ENCODE measurements at places on chromosomes 6 and 20.

- DNase-seq = no peak
Observed at GRCh38 chr6:6482256-6482655, 106.3 kb upstream of the LY86 start.

GRCh38 chr20:22974354-22974753 lies 60.8 kb upstream of the SSTR4 start:
- no peak for DNase-seq

GRCh38 chr6:146950351-146950835 lies 253.8 kb upstream of the STXBP5 start:
- no peak for DNase-seq

- DNase-seq = no peak
Observed at GRCh38 chr20:50801747-50802125, 6.9 kb downstream of the BCAS4 start.

DNA sequence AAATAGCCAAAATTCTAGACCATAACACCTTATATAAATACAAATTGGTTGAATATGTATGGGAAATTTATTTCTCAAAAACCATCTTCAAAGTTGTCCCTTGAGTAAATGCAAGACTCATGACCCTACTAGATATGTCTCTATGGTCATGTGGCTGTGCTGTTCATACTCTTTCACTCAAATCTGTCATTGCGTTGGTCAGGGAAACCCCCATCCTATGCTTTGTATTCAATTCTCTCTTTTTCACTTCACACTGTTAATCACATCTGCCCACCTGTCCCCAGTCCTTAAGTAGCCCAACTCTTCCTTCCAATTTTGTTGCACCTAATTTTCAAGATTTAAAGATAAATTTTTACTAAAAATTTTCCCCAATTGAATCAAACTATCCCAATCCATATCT lies 51.0 kb downstream of the RPS12 start:
- DNase-seq = no peak

DNA sequence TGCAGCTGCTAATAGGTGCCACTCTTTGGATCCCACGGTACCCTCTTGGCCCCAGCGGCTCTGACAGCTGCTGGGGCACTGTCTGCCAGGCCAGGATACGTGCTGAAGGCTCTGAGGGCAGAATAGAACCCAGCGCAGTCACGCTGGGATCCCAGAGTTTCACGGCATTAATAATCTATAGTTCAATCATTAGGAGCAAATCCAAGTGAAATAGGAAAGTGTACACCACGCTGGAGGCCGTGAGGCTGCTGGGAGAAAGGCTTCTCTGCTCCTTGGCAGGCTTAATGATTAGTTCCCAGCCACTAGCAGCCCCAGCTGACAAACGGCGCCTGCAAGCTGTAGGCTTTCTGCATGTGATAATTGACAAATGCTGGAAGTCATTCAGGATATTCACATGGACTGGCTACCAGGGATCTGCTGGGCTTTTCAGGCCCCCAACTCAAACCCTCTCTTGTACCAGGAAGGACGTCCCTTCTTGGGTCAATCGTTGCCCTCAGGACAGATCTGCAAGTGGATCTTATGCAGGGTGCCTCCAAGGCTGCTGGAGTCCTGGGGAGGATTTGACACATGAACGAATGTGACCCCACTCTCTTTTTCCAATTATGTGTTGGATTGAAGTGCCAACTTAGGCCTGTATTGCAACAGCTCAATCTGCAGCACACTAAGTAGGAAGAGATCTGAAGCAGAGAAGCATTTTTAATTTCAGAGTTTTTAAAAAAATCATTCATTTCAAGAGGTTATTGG lies 50.1 kb upstream of the INSM1 start:
- no peak for DNase-seq

DNA sequence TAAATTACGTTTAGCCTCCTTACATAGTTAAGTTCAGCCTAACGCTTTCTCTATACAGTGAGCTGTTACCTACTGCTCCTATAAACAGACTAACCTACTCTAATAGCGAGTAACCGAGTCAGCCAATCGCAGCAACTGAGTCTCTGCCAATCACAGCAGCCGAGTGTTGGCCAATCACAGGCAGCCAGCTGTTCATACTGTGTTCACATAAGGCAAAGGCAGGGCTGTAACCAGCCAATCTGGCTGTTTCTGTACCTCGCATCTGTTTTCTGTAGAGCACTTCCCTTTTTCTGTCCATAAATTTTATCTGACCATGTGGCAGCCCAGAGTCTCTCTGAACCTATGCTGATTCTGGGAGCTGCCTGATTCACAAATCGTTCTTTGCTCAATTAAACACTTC lies 263.9 kb upstream of the JARID2 start:
- no peak for DNase-seq

DNA sequence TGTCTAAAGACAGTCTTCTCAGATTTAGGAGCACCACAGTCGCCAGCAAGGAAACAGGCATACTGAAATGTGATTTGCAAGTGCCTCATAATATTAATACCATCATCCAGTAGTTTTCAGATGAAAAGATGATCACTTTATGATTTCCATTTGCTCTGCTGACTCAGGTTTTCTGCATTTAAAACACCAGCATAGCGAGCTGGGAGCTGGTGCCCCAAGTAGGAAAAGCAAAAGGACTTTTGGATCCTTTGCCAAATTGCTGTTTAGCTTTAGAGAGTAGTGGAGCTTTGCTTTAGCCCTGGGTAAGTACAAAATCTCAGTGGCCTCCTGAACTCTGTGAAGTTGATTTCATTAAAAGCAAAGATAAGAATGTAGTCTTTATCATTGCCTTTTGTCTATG lies 78.5 kb downstream of the JAG1 start:
- no peak for DNase-seq

- no peak for DNase-seq
Observed at GRCh38 chr6:78916411-78916810, 49.1 kb downstream of the IRAK1BP1 start.

DNA sequence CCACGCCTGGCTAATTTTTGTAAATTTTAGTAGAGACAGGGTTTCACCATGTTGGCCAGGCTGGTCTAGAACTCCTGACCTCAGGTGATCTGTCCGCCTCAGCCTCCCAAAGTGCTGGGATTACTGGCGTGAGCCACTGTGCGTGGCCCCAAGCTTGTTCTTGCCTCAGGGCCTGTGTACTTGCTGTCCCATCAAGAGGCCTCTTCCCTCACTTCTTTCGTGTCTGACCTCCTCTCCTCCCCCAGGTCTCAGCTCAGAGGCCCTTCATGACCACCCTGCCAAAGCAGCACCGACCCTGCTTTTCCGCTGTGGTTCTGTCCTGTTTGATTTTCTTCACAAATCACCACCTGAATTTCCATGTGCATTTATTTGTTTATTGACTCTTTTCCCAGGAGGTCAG lies 10.5 kb upstream of the UBE2V1 start:
- no peak for DNase-seq

- DNase-seq = no peak
Observed at GRCh38 chr6:97129106-97129505, 153.9 kb downstream of the MMS22L start.

DNA sequence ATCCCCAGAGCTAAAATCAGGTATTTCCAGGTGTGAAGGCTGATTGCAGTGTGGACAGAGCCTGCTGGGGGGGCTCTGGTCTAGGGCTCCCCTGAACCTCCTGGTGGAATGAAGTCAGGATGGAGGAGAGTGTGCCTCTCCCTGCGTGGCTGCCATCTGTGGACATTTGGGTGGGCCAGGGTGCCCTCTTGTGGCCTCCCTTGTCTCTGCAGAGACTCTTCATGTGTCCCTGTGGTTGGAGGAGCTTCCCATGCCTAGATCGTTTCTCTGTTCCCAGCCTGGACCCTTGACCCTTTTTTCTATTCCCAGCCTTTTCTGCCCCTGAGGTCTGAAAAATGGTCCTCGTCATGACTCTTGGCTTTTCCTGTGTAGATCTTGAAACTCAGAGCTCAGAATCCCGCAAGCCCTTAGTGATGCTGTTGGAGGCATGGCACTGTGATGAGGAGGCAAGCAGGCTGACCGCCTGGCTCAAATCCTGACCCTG lies 9.9 kb upstream of the PSMF1 start:
- DNase-seq = peak; percentile 55

DNA sequence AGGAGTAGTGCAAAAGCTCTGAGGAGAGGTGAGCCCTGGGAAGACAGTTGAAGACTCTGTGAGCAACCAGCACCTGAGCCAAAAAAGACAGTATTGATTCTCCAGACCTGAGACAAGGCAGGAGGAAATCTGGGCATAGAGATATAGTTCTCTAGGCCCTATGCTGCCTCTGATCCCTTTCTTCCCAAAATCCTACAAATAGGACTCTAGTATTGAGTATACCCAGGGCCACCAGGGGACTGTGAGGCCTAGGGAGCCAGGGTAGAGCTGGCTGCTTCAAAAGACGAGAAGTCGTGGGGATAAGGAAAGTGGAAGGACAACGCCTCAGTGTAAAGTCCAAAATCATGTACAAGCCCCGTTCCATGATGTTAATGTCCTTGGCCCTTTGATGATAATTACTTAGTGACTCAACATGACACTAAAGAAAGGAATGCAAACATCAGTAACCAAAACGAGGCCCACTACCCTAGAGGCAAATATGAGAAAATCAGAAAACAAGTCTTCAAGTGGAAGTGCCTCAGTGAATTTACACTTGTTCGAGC lies 197.3 kb upstream of the PROKR2 start:
- DNase-seq = no peak

DNA sequence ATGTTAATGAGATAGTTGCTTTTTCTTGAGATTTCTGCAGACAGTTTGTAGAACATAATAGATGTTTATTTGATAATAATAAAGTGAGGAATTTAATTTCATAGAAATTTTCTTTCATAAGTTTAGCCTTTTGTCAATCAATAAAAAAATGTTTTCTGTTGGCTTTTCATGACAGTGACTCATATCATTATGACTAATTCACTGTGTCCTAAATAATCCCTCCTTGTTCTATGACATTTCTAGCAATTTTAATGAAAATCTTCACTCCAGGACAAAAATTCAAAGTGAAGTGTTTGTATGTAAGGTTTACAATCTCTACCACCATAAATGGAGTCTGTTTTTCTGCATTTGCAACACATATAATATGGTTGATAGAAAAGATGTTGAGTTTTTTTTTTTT lies 109.9 kb downstream of the UTRN start:
- DNase-seq = no peak

DNA sequence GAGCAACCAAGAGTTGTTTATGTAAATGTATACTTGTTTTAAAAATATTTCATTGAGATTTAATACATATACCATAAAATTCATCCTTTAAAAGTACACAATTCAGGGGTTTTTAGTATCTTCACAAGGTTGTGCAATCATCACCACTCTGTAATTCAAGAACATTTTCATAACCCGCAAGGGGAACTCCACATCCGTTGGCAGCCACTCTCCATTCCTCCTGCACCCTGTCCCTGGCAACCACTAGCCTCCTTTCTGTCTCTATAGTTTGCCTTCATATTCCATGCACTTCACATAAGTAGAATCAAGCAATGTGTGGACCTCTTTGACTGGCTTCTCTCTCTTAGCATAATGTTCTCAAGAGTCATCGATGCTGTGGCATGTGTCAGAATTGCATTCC lies 104.2 kb upstream of the PDE10A start:
- no peak for DNase-seq

DNA sequence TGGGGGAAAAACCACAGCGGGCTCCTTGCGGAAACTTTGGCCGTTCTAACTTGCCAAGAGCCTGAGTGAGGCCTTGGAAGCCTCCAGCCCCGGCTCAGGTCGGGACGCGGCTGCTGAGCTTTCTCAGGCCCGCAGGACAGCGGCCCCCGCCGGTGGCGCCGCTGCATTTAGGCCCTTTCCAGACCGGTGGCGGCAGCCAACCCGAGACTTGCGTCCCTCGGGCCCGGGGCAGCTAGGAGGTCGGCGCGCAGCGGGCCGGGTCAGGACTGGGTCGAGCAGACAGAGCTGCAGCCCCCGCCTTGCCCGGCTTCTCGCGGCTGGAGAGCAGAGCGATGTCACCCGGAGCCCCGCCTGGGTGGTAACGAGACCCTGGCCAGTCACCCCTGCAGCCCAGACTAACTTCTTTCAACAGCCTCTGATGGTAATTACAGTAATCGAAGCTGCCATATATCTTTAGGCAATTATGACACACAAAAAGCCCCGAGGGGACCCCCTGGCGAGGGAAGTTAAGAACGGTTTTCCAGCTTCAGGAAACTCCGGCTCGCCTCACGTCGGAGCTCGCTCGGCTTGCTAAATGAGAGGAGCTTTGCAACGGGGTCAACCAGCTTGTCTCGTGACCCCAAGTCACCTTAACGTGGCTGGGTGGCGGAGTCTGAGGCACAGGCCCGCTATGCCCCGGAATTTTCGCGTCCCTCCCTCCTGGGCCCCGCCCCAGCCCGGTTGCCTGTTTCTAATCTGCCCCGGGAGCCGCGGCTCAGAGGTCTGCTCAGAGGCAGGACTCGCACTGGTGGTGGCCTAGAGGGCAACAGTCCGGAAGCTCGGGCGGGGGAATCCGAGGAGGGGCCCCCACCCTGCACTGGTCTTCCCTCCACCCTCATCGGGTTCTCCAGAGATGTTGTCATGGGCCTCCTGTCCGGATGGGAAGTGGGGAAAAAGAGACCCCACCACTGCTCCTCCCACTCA lies 3.0 kb downstream of the NR2E1 start:
- no peak for DNase-seq

DNA sequence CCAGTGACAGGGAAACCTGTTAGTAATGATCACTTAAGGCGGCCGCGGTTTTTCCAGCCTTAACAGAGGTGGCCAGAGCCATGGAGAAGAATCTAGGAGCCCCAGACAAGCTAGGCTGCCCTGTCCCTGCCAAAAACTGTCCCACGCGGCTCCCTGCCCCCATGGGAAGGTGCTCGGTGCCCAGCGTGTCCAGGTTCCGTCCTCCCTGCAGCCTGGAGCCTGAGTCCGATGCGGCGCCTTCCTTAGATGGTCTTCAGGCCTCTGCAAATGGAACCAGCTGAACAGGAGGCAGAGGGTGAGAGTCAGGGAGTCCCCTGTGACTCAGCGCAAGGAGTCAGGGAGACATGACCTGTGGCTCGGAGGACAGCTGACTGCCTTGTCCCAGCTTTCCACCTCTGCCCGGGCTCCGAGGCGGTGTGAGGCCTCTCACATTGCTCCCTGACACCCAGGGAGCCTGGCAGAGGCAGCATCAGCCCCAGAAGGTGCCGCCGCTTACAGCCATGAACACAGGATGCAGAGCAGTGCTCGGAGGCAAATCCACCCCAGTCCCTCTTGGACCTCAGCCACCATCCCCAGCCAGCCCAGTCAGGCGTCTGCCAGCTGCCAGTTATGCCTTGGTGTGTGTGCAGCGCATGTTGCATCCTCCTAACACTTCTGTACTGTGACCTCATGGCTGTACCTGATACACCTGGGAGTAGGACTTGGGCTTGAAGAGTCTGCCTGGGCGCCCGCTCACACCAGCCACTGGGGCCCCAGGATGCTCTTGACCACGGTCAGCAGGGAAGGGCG lies 377.7 kb downstream of the CDH4 start:
- DNase-seq = no peak

- no peak for DNase-seq
Observed at GRCh38 chr20:36149469-36149868, 5.1 kb upstream of the EPB41L1 start.

- DNase-seq = no peak
Observed at GRCh38 chr6:109239160-109239559, 143.1 kb downstream of the CD164 start.

DNA sequence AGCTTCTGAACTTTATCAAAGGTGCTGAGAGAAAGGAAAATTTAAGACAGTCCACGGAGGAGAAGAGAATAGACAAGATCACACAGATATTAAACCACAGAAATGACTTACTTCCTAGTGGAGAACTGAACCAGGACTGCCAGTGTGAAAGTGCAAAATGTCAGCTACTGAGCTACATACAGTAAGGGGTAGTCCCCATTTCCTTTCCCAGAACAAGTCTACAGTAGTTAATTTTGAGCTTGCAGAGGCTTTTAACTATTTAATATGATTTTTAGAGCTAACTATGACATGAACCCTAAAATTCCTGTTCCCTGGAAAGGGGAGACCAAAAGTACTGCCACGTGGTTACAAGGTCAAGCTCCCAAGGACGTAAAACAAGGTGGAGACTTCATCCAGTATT lies 45.1 kb downstream of the CEP85L start:
- DNase-seq = no peak

Data from stimulated activated CD4-positive, alpha-beta T cell treated with anti-CD3 and anti-CD28 coated beads, TNF-alpha, amount 100 ng/mL, for 24 hours (primary cell).